ENCODE measurements at places on chromosomes 12 and 14.

DNA sequence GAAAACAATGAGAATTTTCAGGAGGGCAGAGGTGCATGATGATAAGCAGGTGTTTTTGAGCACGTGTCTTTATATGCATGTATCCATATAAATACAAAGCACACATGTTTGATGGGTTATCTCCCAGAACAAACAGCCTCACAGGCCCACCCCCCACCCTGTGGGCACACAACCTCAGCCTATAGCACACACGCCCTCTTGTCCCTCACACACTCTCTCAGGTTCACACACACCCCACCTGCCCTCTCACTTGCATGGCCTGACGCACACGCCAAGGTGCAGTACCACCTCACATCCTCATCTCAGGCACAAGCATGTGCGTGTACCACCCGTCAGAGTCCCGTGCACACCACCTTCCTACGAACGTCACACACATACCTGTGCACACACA, 8.6 kb upstream of the KRT8 start:
- no peak for DNase-seq

DNA sequence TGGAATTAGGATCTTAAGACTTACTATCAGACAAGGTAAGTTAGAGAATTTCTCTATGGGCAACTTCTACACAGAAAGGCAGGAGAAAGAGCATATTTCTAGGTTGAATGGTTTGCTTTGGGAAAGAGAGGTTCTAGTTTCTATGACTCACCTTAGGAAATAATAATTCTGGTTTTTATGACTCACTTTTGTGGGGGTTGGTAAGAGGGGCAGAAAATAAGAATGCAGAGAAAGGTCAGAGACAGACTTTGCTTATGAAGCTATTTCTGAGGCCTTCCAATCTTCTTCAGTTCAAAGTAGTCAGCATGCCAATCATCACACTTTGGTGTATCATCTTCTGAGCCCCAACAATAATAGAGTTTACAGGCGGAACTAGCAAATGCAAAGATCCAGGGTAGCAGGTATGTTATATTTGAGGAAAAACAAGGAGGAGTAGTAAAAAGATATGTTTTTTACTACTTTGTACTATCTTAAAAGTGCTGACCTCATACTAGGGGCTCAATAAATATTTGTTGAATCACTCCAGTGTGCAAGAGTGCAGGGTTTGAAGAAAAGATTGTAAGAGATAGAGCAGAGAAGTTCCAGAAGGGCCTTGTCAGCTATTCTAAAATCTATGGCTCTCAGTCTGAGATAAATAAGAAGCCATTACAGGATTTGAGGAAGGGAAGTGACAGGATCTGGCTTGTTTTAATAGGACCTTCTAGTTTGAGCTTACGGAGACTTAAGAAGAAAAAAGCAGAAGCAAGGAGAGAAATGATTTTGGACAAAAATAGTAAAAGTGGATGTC, 56.7 kb upstream of the LRFN5 start:
- DNase-seq, result no peak

GRCh38 chr12:121803861-121804416, at the start of gene SETD1B:
SETD1B (plus strand) TSS chr12:121804009; CDS start chr12:121804738, 729 bp downstream.
- peak; percentile 75 for DNase-seq

GRCh38 chr12:8609061-8609570, 3.5 kb downstream of the AICDA start:
- peak; percentile 49 for DNase-seq

DNA sequence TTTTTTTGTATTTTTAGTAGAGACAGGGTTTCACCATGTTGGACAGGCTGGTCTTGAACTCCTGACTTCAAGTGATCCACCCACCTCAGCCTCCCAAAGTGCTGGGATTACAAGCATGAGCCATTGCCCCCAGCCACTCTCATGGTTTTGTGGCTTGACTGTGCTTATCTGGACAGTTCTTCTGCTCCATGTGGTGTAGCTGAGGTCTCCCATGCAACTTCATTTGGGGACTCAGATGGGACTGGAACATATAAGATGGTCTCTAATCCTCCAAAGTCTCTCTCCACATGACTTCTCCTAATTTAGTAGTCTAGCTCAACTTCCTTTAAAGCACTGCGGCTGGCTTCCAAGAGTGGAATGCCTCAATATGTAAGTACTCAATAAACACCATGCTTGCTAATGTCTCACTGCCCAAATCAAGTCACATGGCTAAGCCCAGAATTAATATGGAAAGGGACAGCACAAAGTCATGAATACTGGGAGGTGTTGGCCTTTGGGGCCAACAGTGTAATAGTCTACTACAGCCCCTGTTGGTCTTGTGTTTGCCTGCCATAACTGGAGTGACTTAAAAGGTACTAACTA, 7.4 kb downstream of the INHBC start:
- DNase-seq, result peak; percentile 56

GRCh38 chr12:38969706-38970105, 64.3 kb upstream of the CPNE8 start:
- DNase-seq, result no peak

- DNase-seq, result no peak
Observed at GRCh38 chr12:67760586-67761275, 112.2 kb downstream of the DYRK2 start.

DNA sequence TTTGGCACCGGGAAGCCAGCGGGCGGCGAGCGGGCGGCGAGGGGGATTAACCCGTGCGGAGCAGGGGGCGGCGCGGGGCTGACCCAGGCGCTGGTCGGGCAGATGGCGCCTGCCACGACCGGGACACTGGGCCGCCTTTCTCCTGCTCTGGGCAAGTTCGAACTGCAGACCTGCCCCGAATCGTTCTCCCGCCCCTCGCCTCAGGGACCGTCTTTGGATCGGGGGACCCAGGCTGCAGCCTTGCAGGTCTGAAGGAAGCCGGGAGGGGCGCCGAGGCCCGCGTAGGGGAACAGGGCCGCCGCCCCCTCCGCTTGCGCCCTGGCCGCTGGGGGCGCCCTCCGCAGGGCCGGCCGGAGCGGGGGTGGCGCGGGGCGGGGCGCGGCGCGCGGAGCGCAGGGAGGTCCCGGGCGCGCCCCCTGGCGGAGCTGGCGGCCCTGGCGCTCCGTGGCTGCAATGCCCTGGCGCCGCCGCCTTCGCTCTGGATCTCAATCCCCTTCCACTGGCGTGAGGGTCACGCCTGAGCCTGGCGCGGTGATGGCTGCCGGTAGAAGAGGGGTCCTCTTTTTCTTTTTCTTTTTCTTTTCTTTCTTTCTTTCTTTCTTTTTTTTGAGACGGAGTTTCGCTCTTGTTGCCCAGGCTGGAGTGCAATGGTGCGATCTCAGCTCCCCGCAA, 449 bp upstream of the LTBP2 start:
- peak; percentile 78 for DNase-seq

DNA sequence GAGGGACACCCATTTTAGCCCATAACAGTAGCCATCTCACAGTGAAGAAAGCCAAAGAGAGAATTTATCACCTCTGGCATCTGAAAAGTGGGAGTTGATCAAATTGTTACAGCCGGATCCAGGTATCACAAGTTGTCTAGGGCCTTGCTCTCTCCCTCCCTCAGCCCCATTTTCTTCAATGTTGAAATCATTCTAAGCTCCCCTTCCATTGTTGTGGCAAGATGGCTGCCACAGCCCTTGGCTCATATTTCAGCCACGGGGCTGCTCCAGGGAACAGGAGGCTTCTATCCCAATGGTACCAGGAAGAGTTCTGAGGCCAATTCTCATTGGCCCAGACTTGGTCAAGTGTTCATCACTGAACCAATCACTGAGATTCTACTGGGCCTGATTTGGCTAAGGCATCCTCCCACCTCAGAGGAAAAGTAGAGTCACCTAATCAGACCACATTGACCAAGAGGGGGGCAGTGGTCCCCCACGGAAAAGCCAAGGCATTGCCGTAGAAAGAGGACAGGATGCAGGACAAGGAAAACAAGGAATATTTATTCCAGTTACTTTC, 106.2 kb downstream of the GPATCH2L start:
- no peak for DNase-seq

DNA sequence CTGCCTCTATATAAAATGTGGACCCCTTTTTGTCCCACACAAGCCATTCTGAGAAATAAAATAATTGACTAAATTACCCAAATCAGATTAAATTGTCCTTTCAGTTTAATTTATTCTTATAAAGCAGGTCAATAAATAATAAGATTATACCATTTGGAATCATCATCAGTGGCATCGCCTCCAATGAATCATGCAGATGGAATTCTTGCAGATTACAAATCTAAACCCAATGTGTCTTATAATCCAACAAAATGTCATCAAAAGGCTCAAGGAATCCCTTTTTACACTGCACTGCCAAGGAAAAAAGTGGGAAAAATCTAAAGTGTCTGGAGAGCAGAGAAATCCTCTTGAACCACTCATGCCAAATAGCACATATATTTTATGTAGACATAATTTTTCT, 138.2 kb upstream of the TSPAN8 start:
- DNase-seq, result no peak

GRCh38 chr12:108826101-108826806, 31.1 kb downstream of the SSH1 start:
- peak; percentile 98 for DNase-seq

DNA sequence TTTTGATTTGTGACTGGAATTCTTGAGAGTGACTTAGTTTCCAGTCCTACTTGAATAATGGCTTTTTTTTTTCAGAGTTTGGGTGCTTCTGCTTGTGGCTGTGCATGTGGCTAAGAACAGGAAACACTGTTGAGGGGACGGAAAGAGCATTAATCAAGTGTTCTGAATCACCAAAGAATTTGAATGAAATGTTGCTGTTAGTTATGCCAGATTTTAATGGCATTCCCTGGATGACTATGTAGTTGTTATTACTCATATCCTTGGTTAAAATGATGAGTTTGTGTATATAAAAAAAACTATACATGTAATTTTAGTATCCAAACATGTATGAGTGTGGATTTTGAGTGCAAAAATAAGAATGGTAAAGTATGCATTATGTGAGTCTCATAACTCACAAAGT, 347.9 kb downstream of the BCAT1 start:
- DNase-seq, result peak; percentile 91

- DNase-seq, result peak; percentile 13
Observed at GRCh38 chr14:68969278-68970033, 9.6 kb downstream of the ACTN1 start.

- DNase-seq, result no peak
Observed at GRCh38 chr12:108309674-108310312, 29.3 kb downstream of the CMKLR1 start.

GRCh38 chr14:70448633-70449340, 3.2 kb upstream of the ADAM21 start:
- peak; percentile 34 for DNase-seq

GRCh38 chr12:3950714-3951320, 77.6 kb upstream of the PARP11 start:
- no peak for DNase-seq

DNA sequence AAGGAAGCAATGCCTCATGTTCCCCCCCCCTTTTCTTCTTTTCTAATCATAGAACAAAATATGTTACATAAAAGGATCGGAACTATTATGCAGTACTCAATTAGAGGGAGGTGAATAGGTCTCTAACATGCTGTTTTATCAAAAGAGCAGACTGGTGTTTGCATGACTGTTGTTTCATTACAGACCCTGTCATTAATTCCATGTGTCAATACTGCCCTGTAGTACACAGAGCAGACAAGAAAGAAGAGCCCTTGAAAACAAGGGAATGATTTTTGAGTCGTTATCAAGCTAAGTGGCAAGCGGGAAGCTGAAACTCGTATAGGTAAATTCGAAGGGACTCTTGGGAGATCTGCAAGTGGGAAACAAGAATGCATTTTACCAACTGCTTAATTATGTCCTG, 76.9 kb upstream of the TMEM263 start:
- DNase-seq, result no peak

DNA sequence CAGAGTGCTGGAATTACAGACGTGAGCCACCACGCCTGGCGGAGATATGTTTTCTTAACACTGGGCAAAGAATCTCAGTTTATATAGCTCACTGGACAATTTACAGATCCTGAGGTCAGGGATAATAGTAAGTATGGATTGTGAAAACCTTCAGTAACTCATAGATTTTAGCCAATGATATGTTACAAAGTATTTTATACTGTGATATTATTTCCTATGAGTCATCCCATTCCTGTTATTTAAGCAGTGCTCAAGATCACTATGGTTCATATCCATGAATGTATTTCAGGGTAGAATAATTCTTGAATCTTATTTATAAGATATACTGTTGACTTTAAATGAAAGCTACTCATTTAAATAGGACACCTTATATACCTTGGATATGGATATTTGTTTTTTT, 107.2 kb downstream of the RAD51B start:
- DNase-seq, result no peak

GRCh38 chr12:123293178-123293760, 21.6 kb upstream of the CDK2AP1 start:
- DNase-seq, result no peak

DNA sequence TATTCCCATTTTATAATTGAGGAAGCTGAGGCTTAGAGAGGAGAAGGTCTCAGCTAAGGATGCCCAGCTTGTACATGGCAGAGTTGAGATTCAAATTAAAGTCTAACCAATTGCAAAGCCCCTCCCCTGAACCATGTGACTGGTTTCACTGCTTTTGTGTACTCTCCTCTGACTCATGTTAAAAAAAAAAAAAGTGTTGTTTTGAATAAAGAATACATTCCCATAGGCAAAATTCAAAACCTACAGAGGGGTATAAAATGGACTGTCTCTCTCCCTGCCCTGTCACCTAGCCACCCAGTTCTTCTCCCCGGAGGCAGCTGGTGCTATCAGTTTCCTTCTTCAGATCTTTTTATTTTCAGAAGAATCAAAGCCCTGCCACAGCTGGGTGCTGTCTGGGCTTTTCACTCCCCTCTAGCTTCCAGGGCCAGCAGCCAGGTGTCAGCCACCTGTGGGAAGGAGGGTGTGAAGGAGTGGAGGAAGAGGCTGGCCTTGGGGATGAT, 5.4 kb downstream of the PSMD9 start:
- peak; percentile 76 for DNase-seq

- DNase-seq, result no peak
Observed at GRCh38 chr12:93788853-93789252, 111.7 kb downstream of the CRADD start.

All from EH (cell line).